Kasumi-1 (cell line): ENCODE measurements at places on chromosomes 1 and 21.

GRCh38 chr1:12287869-12288268 lies 58.0 kb downstream of the VPS13D start:
- DNase-seq = no peak

GRCh38 chr1:160651433-160652064 lies 4.7 kb upstream of the SLAMF1 start:
- no peak for DNase-seq

- no peak for DNase-seq
Measured at GRCh38 chr1:190019717-190020116, 457.9 kb downstream of the BRINP3 start.

- no peak for DNase-seq
Measured at GRCh38 chr1:12290828-12291227, 61.0 kb downstream of the VPS13D start.

DNA sequence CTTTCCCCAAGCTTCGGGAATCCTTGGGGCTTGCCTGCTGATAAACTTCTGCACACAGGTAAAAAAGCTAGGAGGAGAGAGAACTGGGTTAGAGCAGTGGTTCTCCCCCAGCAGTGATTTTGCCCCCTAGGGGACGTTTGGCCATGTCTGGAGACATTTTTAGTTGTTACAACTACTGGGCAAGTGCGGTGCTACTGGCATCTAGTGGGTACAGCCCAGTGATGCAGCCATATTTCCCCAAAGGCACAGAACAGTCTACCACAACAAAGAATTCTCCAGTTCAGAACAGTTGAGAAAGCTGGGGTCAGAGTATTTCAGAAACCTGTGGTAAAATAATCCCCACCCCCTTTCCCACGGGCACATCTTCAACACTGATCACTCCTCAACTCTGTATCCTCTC lies 41.3 kb downstream of the LRRC71 start:
- DNase-seq = peak; percentile 5

GRCh38 chr1:214666674-214667073 lies 63.7 kb downstream of the CENPF start:
- DNase-seq = no peak

DNA sequence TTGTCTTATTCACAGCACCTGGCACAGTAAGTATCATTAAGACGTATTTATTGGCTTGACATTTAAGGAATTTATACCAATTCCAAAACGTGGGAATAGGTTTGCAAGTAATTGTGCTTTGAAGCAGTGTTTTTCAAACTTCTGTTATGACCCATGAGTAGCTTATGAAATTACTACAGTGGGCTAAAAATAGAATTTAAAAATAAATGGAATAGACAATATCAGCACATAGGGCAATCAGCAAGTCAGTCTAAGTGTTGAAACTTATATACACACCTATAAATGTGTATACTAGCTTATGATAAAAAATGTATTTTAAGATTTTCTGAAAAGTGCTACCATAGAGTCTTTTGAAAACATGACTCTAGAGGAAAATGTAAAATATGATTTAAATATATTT lies 116.6 kb downstream of the LMX1A start:
- no peak for DNase-seq

GRCh38 chr1:20530901-20531300 lies 21.5 kb upstream of the FAM43B start:
- no peak for DNase-seq

DNA sequence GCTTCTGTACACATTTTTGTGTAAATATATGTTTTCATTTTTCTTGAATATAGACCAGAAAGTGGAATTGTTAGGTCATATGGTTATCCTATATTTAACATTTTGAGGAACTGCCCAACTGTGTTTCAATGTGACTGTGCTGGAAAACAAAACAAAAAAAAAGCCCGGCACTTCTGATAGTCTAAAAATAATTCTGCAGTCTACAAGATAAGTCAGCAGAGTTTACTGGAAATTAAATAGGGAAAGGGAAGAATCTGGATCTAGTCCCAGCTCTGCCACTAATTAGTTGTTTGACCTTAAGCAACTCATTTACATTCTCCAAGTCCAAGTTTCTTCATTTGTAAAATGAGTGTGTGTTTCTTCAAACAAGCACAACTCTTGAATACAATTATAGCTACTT lies 869.1 kb upstream of the B3GALT2 start:
- DNase-seq = no peak

GRCh38 chr1:82337635-82338034 lies 536.9 kb downstream of the ADGRL2 start:
- no peak for DNase-seq

- DNase-seq = no peak
Measured at GRCh38 chr1:152179566-152179965, 20.5 kb upstream of the RPTN start.
